ENCODE measurements at places on chromosomes 6 and 20. TPM values are rescaled to one million over a fixed set of nuclear protein-coding genes. Genes with fewer than 3 reads are reported as not detected.

GRCh38 chr6:6697620-6698019 lies 109.1 kb downstream of the LY86 start:
- H3K36me3 ChIP-seq = no peaks in the 10 kb centered on the region
- DNase-seq = no peak

GRCh38 chr6:45479834-45480751 lies 102.4 kb upstream of the SUPT3H start:
- H3K4me3 ChIP-seq = no peak overlapping the region
- H3K36me3 ChIP-seq = no peaks in the 10 kb centered on the region
- H3K4me1 ChIP-seq = peaks cover 18% of the 10 kb centered on the region
- no peaks in the 10 kb centered on the region for H3K27me3 ChIP-seq

DNA sequence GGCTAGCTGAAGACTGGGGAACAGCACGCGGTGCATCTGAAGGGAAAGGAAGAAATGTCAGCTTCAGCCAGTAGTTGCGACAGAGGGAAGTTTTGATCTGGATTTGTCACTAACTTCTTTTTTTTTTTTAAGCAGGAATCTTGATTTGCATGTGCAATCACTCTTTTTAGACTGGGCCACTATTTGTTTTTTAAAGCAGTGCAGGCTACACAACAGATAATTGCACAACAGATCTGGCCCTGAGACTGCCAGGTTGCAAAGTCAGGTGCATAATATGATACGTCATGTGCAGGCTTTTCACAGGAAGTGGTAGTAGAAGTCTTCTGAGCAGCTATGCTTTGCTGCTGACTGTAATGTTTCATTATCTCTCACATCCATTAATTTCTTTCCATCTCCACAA lies 13.5 kb downstream of the PFDN4 start:
- no peaks in the 10 kb centered on the region for H3K4me1 ChIP-seq
- H3K27ac ChIP-seq = no peak overlapping the region
- H3K36me3 ChIP-seq = peaks cover 33% of the 10 kb centered on the region
- H3K27me3 ChIP-seq = no peaks in the 10 kb centered on the region
- DNase-seq = no peak

DNA sequence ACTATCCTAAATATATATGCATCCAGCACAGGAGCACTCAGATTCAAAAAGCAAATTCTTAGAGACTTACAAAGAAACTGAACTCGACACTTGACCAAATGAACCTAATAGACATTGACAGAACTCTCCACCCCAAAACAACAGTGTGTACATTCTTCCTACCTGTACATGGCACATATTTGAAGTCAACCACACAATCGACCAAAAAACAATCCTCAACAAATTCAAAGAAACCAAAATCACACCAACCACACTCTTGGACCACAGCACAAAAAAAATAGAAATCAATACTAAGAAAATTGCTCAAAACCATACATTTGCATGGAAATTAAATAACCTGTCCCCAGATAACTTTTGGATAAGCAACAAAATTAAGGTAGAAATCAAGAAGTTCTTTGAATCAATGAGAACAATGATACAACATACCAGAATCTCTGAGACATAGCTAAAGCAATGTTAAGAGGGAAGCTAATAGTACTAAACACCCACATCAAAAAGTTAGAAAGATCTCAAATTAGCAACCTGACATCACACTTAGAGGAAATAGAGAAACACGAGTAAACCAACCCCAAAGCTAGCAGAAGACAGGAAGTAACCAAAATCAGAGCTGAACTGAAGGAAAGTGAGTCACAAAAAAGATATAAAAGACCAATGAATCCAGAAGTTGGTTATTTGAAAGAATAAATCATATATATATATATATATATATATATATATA lies 12.5 kb upstream of the TREM1 start:
- H3K27ac ChIP-seq = peak overlapping the region; percentile 85
- peak overlapping the region; percentile 61 for H3K4me3 ChIP-seq
- no peaks in the 10 kb centered on the region for H3K27me3 ChIP-seq
- H3K4me1 ChIP-seq = peaks cover 69% of the 10 kb centered on the region

GRCh38 chr6:379410-380181 lies 12.0 kb upstream of the IRF4 start:
- H3K4me3 ChIP-seq = peak overlapping the region; percentile 12
- peaks cover 58% of the 10 kb centered on the region for H3K4me1 ChIP-seq

DNA sequence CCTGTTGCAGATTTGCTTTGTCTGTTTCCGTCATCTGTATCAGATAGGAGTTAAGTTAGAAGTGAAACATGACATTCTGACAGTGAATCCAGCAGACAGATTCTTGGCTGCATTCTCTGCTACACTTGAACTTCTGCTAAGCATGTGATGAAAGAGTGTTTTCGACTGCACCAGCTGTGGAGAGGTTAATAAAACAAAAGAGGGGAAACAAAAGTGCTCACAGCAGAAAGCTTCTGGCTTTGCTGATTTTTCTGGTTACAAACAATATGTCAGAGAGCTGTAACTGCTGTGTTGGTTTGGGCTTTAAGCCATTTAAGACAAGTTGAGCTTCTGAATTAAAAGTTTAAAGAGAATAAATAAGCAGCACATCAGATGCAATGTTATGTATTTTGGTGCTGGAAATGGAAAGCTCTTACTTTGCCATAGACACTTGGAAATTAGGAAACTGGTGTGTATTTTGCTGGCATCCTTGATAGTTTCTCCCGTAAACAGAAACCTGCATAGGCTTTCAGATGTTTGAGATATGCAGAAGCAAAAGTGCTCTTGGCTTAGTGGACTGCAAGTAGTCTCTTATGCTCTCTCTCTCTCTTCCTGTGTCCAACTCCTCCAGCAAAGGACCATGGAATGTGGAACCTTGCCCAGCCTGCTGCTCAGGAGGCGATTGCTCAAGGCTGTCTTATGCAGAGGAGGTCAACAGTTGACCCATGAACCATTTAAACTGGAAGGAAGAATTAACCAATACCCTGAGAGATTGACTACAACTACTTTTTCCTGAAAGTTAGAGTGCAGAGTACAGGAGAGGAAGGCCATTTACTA lies 104.9 kb downstream of the RPS12 start:
- no peaks in the 10 kb centered on the region for H3K4me1 ChIP-seq
- peaks cover 10% of the 10 kb centered on the region for H3K27me3 ChIP-seq
- H3K4me3 ChIP-seq = no peak overlapping the region
- DNase-seq = no peak
- H3K36me3 ChIP-seq = no peaks in the 10 kb centered on the region

FOXS1 gene
- total RNA-seq = not detected

DNA sequence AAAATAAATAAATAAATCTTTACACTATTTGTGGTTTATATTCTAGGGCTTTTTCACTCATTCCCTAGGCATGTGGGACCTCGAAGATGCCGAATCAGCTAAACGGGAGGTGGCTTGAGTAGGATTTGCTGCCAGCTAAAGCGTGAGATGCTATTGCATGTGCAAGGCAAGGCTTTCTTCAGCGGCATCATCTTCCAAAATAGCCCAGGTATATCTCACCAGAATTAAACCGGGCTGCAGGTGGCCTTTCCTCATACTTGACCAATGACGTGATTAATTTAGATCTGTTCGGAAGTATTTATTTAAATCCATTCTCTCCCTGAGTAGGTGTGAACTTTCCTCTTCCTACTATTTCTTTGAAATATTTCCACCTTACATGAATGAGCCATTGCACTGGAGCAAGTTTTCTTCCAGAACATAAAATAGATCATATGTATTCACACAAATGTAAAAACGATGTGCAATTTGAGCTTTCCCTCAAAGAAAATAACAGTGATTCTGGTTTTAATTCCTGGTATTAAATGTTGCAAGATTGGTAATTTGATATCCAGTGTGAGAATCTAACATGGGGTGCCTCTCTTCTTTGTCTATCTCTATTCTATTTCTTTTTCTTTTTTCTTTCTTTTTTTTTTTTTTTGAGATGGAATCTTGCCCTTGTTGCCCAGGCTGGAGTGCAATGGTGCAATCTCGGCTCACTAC lies 24.3 kb upstream of the ZNF217 start:
- no peaks in the 10 kb centered on the region for H3K27me3 ChIP-seq
- peaks cover 27% of the 10 kb centered on the region for H3K4me1 ChIP-seq
- H3K4me3 ChIP-seq = no peak overlapping the region
- H3K36me3 ChIP-seq = no peaks in the 10 kb centered on the region

DNA sequence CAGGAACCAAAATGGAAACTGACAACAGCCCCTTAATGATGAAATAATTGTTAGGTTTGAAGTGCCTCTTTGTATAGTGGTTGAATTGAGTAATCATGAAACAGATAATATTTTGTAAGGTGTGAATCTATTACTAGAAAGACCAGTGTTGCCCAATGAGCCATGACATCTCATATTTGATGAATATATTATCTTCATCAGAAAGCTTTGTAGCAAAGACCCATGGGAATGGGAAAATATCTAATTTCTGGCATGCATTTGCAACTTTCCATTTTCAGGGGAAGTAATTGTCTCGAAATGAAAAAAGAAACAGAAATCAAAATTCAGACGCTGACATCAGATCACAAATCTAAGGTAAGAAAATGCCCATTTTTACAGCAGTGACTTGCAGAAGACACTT lies 57.3 kb upstream of the LAMP5 start:
- H3K4me1 ChIP-seq = peaks cover 2% of the 10 kb centered on the region
- peaks cover 3% of the 10 kb centered on the region for H3K27me3 ChIP-seq
- DNase-seq = no peak
- no peak overlapping the region for H3K27ac ChIP-seq

All from activated B cell treated with CpG ODN at 0.5 μM for 24 hours (primary cell).